ENCODE measurements at places on chromosomes 5 and 9.

DNA sequence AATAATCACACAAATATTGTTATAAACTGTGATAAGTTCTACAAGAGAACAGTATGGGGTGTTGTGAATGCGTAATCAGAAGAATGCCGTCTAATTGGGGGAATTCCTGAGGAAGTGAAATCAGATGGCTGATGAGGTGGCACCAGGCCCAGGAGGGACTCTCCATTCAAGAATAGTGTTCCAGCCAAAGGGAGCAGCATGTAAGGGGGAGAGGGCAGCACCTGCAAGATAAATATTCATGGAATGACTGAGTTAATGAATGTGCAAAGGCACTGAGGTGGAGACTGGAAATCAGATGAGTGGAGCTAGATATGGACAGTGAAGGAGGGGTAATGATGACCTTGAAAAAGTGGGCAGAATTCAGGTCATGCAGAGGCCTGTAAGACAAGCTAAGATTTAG is 250.6 kb downstream of the ARRDC3 start:
- no peak for DNase-seq

GRCh38 chr5:132886064-132886823 is 12.8 kb downstream of the LEAP2 start:
- DNase-seq = no peak

GRCh38 chr5:151719228-151720000 is 32.7 kb upstream of the SPARC start:
- no peak for DNase-seq

DNA sequence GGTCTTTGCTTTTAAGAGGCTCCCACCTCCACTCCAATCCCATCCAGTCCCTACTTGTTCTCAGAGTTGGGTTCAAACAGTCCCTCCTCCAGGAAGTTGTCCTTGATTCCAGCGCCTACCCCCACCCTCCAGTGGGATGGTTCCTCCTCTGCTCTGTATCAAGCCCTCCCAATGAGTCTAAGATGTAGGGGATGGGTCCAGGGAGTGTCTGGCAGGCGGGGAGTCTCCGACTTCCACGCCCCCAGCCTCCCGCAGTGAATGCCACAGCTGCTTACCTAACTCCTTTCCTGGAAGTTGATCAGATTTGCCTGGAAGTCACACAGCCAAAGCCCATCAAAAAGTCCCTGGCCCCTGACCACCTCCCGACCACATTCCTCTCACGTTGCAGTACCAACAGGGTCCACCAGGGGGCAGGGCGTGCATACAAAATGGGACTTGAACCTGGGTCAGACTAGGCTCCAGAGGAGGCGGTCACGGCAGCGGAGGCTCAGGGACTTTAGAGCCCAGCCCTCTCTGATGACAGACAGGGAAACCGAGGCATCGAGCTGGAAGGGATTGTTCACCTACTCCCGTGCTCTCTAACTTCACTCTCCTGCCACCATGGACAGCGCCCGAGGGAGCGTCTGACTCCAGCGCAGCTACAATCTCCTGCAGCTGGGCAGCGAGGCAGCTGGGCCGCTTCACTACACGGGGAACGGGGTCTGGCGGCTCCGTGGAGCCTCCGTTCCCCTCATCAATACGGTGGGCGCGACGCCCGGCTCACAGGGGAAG is 25.0 kb upstream of the TDRD7 start:
- peak; percentile 56 for DNase-seq

GRCh38 chr9:127344368-127345000 is 52.5 kb upstream of the SLC2A8 start:
- DNase-seq = no peak

DNA sequence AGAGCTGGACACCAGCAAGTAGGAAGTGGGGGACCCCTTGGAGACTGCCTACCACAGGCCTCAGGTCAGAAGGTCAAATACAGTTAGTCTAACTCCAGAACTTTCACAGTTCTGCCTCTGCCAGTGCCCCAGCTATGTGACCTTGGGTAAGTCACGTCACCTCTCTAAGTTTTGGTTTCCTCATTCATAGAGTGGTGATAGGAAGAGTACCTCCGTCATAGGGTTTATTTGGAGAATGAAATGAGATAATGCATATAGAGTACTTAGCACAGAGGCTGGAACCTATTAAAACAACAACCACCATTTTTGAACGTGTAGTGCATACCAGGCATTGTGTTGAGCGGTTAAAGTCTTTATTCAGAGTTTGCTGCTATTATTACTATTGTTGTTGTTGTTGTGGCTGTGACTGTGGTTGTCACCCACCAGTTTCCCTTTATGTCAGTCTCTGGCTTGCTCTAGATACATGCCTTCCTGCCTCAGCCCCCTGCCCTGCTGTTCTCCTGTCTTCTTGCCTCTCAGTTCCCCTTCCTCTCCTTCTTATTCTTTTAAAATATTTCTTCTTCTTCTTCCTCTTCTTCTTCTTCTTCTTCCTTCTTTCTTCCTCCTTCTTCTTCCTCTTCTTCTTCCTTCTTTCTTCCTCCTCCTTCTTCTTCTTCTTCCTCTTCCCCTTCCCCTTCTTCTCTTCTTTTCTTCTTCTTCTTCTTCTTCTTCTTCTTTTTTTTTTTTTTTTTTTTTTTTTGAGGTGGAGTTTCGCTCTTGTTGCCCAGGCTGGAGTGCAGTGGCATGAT is 67.8 kb downstream of the RALGPS1 start:
- DNase-seq = no peak

- DNase-seq = no peak
Measured at GRCh38 chr5:1554410-1554967, 30.7 kb upstream of the LPCAT1 start.

DNA sequence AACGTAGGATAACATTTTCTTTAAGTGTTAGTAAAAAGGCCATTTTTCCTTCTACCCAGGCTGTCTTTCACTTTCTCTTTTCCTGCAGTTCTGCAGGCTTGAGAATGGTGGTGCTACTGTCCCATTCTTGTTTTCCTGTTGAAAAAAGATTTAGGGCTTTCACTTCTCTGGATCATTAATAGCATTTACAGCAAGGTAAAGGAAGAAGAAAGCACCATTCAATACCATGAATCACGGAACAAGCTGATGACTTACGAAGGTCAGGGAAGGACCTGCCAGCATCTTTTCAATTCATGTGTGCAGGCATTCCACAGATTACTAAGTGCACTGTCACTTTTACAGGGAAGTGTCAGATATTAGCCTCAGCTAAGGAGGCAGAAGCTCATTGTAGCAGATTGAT is 292.8 kb downstream of the YTHDC2 start:
- no peak for DNase-seq

GRCh38 chr5:116359592-116359991 is 215.0 kb downstream of the SEMA6A start:
- DNase-seq = no peak

- no peak for DNase-seq
Measured at GRCh38 chr5:175854231-175855040, 16.9 kb upstream of the CPLX2 start.

DNA sequence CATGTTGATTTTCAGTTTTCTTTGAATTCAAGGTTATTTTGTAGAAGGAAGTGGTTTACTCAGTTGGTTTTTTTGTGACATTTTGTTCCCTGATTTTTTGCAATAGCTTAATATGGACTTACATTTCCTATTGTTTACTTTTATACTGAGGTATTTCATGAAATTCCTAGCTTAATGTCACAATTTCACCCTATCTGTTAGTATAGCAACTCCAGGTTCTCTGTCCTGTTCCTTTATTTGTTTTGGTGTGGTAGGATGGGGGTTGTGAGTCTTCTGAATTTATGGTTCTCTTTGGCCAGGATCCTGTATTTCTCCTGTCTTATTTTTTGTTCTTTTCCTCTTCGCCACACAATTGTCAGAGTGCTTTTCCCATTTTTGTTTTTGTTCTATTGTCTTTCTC is 523.4 kb upstream of the ARRDC3 start:
- DNase-seq = no peak

DNA sequence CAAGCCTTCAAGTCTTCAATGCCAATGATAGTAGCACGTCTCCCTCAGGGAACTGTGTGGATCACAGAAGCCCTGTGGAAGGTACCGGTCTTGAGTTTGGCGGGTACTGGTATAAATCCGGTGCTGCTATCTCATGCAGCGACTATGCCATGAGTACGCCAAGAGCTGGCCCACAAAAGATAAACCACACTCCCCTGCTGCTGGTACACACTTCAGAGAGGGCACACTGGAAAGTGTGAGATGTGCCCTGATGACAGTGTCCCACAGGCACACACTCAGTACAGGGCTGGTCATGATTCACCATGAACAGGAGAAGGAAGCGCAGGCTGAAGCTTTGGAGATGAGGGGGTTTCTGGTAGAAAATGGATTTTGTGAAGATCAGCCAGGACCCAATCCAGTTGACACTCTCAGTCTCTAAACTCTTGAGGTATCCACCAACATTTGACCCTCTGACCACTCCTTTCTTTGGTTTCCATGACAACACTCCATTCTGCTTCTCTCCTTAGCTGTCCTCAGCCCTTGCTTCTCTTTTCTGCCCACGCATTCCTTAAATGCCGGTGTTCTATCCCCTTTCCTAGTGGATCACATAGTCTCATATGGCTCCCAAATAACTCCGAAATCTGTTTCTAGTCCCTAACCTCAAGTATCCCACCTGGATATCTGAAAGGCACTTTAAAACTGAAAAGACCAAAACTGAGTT is 5.1 kb downstream of the AMACR start:
- DNase-seq = no peak

GRCh38 chr9:1048811-1049210 is 1.3 kb upstream of the DMRT2 start:
- DNase-seq = no peak

DNA sequence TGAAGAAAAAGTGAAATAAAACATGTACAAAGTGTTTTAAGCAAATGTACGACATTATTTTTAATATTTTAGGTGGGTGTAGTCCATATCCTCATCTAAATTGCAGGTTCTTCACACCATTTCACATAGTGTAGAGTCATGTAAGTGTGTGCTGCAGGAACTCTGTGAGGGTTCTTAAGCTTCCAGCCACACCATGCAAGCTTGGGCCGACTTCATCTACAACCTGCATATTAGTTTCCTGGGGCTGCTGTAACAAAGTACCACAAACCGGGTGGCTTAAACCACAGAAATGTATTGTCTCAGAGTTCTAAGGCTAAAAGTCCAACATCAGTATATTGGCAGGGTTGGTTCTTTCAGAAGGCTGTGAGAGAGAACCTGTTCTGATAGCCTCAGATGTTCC is 10.2 kb downstream of the PAM start:
- no peak for DNase-seq

DNA sequence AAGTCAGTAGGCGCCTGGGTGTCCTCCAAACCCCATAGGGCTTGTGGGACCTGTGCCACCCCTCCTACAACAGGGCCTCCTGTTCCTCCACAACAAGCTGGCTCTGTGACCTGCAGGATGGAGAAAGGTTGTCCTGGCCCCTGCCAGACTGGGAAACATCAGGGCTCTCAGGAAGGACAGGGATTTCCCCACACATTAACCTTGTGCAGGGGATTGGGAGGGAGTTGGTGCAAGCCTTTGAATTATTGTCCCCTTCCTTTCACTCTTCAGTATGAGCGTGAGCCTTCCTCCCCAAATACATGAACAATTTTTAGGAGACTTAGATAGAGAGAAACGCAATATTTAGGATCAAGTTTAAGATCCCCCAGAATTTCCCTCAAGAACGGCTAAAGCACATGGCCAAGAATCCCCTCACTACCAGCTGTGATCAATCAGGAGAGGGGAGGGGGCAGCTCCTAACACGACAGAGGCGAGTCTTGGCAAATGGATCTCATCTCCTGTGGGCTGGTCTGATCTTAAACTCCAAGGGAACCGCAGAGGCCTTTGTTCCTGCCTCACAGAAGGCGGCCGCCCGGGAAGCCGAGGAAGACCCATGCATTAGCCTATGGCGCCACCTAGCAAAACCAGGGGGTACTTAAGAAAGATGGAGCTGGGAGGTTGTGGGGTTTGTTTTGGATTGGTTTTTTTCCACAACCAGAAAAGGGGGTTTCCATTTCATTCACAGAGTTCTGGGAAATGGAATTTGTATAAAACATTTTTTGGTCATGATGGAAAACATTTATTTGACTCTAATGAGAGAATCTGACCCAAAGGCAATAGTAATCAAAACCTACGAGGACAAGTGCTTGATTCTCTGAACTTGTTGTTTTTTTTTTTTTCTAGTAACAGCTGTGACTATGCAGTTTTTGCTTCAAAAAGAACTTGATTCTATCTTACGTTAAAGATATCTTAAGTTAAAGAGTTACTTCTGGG is 36.1 kb upstream of the OSMR start:
- DNase-seq = peak; percentile 2

- no peak for DNase-seq
Measured at GRCh38 chr9:129107651-129108050, 2.9 kb downstream of the CRAT start.

- no peak for DNase-seq
Measured at GRCh38 chr5:59724482-59725391, 168.8 kb downstream of the PDE4D start.

GRCh38 chr5:149617760-149618306 is 36.5 kb downstream of the ARHGEF37 start:
- no peak for DNase-seq

GRCh38 chr9:134475011-134475790 is 148.9 kb downstream of the RXRA start:
- DNase-seq = no peak

GRCh38 chr5:82183828-82184227 is 94.3 kb downstream of the RPS23 start:
- DNase-seq = no peak

DNA sequence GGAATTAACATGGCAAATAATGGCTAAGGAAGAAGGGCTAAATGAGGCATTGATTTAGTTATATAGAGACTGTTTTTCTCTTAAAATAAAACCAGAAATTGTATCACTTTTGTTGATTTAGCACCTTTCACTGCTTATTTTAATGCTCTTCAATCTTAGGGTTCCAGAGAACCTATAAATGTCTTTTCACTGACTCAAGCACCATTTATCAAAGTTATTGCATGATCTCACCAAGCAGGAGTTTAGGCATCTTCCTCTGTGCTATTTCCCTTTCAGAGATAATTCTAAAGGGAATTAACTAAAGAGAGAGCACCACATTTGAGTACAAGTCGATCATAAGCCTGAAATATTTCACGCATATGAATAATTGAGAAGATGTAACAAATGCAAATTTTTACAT is 357.1 kb downstream of the CDH18 start:
- no peak for DNase-seq

- no peak for DNase-seq
Measured at GRCh38 chr9:79224672-79225433, 346.9 kb upstream of the TLE4 start.

Data from stimulated activated CD8-positive, alpha-beta memory T cell treated with anti-CD3 and anti-CD28 coated beads, Interleukin-15, amount 100 ng/mL, for 1 hour (primary cell).